Sciatic nerve (tissue), 2 donors: ENCODE measurements at places on chromosomes 4 and X.

DNA sequence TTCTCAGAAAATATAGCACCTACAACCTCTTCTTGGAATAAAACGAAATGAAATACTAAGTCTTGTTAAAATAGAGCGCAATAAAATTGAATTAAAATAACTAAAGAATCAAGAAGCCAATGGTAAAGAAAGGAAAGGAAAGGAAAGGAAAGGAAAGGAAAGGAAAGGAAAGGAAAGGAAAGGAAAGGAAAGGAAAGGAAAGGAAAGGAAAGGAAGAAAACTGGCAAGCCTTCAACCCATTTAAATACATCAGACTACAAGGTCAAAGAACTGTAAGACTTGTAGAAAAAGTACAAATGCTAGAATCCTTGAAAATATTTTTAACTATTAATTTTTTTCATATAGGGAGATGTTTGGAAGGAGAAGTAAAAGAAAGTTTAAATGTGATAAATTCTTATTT, 372.1 kb downstream of the IQCM start:
- no peak for DNase-seq

- no peak for DNase-seq
Observed at GRCh38 chr4:52914051-52914605, 52.0 kb downstream of the RASL11B start.

DNA sequence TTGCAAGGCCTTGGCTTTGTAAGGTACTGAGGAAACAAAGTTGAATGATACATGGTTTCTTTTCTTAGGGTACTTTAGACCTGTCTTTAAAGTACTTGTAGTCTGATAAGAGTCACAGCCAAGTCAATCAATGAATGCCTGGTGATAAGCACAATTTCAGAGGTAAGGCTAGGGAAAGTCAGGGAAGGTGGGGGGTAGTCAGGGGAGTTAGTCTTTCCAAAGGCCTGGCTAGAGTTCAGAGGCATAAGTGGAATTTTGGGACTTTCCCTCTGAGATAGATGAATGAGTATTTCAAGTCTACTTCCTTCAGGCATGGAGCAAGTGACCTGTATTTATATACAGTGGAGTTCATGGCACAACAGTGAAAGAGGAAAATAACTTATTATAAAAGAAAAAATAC, 78.3 kb downstream of the SLC4A4 start:
- no peak for DNase-seq

GRCh38 chrX:129316461-129316860, 206.8 kb downstream of the SMARCA1 start:
- DNase-seq = no peak

- no peak for DNase-seq
Observed at GRCh38 chrX:19776753-19777152, 110.6 kb downstream of the SH3KBP1 start.

- DNase-seq = no peak
Observed at GRCh38 chr4:143617994-143618679, 82.3 kb downstream of the FREM3 start.

- DNase-seq = no peak
Observed at GRCh38 chr4:77015390-77015789, 60.4 kb downstream of the CCNI start.

DNA sequence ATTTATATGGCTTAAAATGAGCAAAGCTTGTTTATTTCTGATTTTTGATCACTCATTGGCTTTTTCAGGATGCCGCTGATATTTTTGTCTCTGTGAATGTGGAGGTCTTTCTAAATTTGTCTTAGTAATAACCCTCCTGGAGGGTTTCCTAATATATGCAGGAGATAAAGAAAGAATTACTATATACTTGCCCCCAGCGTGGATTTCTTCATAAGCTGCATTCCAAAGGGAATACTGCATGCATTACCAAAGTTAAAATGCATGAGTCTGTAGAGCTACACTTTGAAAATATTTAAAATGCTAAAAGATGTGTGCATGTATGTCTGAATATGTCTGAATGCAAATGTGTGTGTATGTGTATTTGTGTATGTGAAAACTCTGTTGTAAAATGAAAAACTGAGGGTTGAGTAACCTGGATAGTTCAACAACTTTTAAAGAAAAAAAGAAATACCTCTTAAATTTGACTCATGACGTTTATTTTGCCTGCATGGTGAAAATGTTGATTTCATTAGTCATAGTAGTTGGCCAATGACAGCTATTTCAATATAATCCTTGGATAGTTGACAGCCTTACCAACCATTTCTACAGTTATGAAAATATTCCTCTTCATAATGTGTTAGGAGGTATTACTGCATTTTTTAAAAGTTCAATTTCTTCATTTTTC, 113.2 kb upstream of the ZNF827 start:
- DNase-seq = no peak
